ENCODE measurements at places on chromosomes 7 and 10.

DNA sequence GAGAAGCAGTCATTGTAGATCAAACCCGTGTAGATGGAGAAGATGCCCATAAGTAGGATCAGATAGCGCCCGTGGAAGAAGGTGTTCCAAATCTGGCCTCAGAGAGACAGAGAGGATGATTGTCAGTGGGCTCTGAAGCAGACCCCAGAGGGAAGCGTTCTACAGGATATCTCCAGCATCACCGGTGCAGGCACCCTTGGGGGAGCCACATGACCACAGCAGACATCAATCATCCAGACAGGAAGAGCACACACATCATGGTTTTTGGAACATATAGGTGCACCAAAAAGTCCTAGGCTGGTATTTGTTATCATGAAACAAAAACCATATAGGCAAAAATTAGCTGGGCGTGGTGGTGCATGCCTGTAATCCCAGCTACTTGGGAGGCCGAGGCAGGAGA lies 44.0 kb upstream of the SVOPL start:
- no peak for DNase-seq

DNA sequence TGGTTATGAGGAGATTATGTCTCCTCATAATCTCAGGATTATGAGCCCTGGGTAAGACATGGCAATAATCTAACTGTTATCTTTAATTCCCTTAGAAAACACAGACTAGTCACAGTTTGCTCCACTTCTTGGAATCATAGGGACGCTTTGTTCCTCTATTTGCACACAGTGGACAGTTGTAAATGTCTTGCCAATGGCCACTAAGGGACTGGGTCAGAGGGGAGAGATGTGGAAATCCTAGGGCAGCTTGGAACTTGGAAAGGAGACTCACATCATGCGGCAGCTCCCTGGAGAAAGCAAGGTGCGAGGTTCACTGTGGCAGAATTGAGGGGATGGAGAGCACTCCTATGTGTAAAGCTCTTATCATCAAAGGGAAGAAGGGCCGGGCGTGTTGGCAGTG lies 266.1 kb downstream of the PRPF18 start:
- no peak for DNase-seq

DNA sequence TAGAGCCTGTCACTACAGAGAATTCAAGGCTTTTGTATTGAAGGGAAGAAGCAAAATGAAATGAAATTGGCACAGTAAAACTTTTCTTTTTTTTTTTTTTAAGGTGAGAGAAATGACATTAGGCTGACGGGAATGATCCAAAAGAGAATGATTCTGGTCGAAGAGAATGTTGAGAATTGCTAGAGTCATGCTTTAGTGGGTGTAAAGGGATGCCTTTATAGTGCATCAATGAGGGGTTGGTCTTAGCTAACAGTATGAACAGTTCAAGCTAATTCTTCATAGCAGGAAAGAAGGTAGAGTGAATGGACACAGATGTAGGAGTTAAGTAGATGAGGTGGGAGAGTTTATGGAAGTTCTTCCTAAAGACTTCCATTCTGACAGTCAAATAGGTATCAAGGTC lies 32.3 kb upstream of the LSM8 start:
- no peak for DNase-seq

DNA sequence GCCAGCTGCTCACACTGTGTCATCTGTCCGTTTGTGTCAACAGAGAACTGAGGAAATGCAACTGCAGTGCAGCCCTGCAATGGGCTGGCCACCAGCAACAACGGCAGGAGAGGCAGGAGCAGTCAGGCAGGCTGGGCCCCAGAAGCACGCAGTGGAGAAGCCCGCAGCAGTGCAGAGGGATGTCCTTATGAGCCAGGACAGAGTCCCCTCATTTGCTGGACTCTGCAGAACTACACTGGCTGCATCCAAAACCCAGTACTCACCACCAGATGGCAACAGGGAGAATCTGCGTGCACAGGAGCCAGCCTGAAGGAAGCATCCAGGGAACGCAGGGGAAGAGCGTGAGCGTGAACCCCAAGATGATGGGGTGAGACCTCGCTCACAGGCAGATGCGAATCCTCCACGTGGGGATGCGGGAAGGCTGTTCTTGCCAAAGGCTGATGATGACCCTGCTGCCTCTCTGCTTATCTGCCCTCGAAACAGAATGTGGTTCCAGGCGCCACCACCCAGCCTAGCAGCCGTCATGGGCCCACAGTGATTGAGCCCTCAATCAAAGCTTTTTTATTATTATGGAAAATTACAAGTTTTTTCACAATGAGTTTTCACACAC lies 232.1 kb downstream of the PTPRN2 start:
- no peak for DNase-seq

GRCh38 chr10:114565066-114565465 lies 93.0 kb downstream of the ABLIM1 start:
- no peak for DNase-seq

- DNase-seq = no peak
These were observed 24.8 kb upstream of the ZNF735 start for GRCh38 chr7:64182036-64182790.

- DNase-seq = no peak
These were observed 4.6 kb downstream of the TRPV6 start for GRCh38 chr7:142880876-142881505.

- DNase-seq = no peak
These were observed 328.2 kb upstream of the SHH start for GRCh38 chr7:156140447-156140846.

DNA sequence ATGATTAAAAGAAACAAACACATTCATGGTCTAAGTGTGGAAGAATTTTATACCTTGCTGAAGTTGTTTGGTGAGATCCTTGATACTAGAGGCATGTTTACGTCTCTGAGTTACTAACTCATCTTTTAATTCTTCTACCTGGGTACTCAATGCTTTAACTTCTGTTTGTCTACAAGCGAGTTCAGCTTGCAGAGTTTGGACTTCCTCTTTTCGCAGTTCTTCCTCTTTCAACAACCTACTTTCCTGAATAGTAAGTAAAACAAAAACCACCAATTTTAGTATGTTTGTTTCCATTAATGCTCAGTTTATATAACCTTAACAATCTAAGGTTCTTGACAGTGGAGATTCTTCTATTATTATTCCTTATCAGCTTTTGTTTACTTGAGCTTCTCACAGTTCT lies 42.9 kb downstream of the CCDC186 start:
- no peak for DNase-seq

DNA sequence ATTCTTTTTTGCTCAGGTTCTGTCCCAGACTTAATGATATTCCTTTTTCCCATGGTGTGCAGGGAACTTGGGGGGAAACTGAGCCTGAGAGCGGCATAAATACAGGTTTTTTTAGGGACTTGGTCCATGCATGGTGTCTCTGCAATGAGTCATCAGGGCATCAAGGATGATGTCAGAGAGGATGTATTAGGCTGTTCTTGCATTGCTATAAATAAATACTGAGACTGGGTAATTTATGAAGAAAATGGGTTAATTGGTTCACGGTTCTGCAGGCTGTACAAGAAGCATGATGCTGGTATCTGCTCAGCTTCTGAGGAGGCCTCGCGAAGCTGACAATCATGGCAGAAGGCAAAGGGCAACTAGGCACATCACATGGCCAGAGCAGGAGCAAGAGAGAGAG lies 185.4 kb downstream of the RAB11FIP2 start:
- no peak for DNase-seq

- no peak for DNase-seq
These were observed 706.8 kb upstream of the LRRTM3 start for GRCh38 chr10:66218981-66219587.

DNA sequence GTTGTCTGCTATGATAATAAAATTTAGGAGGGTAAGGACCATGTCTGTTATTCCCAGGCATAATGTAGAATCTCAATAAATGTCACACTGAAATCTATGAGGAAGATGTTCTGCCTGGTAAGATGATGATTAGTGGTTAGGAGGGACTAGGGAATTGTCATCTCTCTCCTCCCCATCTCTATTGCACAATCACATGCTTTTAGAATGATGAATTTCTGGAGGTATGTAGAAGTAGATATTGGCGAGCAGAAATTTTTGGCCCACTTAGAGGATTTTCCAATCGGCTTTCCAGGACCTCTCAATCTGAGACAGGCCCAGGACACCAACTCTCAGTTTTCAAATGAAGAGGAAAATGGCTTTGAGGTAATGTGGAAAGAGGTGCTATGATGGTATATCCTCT lies 2.0 kb upstream of the PITX3 start:
- DNase-seq = no peak

- DNase-seq = peak; percentile 78
These were observed 41.1 kb downstream of the PPP1R3C start for GRCh38 chr10:91591797-91592174.

- no peak for DNase-seq
These were observed 52.0 kb downstream of the EEPD1 start for GRCh38 chr7:36204929-36205635.

- no peak for DNase-seq
These were observed 502.2 kb downstream of the ARL4A start for GRCh38 chr7:13189668-13190067.

- no peak for DNase-seq
These were observed 45.5 kb upstream of the NKX2-3 start for GRCh38 chr10:99487125-99487807.

- DNase-seq = no peak
These were observed 112.2 kb downstream of the MYO3A start for GRCh38 chr10:26046073-26046700.

DNA sequence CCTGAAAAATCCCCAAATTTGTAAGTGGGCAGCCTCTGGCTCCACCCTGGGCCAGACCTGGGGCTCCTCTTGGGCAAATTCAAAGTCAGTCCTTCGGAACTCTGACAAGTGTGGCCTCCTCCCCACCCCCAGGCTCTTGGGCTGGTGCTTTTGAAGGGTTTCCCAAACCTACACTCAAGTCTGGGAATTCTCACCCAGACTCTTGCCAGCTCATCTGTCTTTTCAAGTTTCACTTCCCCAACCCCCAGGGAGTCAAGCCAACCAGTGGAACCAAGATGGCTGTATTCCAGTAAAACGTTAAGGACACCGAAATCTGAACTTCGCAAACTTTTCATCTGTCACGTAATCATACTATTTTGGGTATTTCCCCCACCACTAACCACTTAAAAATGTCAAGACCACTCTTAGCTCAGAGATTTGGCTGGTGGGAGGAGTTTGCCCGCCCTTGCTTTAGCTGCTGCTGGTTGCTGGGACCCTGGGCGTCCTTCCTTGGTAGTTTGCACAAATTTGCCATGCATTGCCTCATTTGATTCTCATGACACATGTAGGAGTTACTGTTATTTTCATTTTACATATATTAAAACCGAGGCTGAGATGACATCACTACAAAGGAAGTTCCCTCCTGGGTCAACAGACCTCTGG lies 1.7 kb upstream of the MYO1G start:
- DNase-seq = no peak

DNA sequence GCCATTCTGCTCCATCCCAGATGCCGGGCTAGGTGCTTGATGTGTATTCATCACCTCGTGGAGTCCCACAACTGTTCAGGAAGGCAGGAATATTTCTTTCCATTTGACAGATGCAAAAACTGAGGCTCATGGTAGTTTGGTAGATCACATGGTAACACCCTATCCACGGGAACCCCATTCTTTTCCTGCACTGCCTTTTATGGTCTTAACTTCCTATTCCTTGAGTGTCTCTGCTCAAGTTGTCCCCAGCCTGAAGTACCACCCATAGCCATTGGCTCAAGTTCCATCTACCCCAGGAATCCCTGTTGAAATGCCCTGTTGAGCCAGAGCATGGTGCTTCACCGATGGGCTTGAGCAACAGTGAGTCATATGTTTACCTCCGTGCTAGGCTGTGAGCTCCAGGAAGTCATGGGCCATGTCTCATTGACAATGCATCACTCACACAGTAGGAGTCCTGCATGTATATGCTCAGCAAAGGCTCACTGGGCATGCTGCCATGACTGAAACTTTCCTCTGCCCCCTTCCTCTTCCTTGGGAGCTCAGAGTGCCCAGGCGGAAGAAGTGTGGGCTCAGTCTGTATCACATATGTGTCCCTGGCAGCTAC lies 71.7 kb upstream of the ADAM12 start:
- no peak for DNase-seq

Data from NCI-H1694 treated with DMSO at 0.1 percent for 48 hours (cell line).